ENCODE measurements at places on chromosomes 2 and 18.

- no peak for DNase-seq
Observed at GRCh38 chr2:8300905-8301304, 381.0 kb upstream of the ID2 start.

DNA sequence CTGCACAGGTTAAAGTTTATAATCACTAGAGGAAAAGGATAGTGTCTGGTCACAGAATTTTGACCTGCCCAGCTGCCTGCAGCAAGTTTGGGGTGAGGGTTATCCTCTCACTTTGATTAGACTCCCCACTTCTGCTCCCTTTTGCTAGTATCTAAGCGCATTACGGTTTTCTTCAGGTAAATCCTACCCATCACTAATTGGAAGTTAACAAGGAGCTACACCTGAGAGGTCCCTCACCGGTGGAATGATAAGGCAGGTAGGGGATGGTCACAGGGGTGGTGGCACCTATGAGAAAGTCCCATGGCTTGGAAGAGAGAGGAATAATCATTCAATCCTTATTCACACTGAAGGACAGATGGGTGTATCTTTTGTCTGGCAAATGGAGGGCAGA is 7.6 kb downstream of the BCL2 start:
- no peak for DNase-seq

GRCh38 chr2:214311031-214311533 is 99.8 kb upstream of the VWC2L start:
- DNase-seq, result no peak

DNA sequence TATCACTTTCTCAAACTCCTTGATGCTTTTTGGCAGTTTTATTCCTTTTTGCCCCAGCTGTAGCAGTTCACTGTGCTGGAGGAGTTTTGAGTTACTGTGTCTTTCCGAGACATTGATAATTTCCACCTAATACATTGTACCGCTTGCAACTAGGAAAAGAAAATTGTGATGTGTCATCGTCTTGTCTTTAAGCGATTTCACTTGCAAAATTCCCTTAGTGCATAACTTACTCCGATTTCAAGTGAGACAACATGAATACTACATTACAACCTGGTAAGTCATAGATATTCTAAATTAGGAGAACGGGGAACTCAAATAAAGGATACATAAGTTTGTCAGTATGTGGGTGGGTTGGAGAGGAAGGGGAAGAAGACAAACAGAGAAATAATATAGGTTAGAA is 340.5 kb upstream of the KYNU start:
- DNase-seq, result peak; percentile 3

GRCh38 chr18:67074309-67074708 is 442.2 kb downstream of the DSEL start:
- DNase-seq, result no peak

DNA sequence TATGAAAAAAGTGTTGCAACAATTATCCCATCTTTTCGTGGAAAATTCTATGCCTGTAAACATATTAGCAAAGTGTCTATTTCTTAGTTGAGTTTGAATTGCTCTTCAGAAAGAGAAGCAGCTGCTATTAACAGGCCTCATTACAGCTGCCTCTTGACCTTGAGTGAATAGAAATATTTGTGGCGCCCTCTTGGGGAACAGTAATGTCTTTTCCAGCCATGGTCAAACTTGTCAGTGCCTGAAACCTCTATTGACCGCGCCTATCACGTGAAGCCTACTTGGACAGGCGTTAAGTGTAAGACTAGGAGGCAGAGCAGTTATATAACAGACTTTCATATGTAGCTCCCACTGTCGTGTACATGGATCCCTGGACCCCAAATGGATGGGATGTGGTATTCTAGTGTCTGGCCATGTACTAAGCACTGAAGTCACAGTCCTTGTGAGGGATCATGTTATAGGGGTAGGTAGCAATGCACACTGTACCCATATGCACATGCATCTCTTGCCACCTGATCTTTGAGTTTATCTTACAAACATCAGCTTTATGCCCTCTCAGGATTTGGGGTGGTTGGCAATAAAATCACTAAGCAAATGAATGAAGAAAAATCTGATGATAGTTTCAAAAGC is 245.0 kb downstream of the PTGR3 start:
- DNase-seq, result peak; percentile 53
